Kidney glomerular epithelial cell (primary cell): ENCODE measurements at places on chromosomes 12 and 14.

DNA sequence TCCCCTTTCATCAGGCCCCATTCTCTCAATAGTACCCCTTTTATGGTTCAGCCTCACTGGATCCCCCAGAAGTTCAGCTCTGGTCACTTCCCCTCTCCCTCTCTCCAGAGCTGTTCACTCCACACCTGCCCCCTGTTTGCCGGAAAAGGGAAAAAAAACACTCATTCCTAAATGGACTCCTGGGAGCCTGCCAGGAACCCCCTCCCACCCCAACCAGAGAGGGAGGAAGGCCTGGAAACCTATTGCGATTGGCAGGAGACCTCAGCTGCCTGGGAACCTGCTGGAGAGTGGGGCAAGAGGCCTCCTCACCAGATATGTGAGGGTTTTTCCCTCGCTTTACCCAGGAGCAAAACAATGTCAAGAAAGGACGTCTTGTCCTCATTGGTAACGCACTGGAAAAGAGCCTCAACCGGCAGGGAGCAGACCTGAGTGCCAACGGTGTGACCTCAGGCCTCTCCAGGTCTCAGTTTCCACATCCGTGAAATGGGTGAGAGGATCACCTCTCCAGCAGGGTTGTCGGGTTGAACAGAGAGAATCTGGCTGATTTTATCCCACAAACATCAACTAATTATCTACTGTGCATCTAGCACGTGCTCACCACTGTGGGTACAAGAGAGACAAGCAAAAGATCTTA, 4.6 kb downstream of the DTX1 start:
- DNase-seq, result no peak

DNA sequence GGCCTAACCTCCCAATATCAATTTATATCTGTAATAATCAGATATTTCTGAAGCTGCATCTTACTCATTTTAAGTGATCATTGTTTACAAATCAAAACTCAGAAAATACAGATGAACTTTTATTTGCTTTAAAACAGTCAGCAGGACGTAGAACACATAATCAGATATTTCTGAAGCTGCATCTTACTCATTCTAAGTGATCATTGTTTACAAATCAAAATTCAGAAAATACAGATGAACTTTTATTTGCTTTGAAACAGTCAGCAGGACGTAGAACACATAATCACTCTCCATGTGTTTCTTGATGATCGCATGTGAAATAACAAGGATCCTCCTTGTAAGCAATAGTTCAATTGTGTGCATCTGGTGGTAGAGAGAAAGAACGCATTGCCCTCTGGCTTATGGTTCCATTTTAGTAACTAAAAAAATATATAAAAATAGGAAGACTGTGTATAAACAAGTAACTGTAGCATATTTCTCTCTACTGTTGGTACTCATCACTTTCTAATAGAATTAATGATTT, 15.0 kb upstream of the TMTC2 start:
- no peak for DNase-seq

DNA sequence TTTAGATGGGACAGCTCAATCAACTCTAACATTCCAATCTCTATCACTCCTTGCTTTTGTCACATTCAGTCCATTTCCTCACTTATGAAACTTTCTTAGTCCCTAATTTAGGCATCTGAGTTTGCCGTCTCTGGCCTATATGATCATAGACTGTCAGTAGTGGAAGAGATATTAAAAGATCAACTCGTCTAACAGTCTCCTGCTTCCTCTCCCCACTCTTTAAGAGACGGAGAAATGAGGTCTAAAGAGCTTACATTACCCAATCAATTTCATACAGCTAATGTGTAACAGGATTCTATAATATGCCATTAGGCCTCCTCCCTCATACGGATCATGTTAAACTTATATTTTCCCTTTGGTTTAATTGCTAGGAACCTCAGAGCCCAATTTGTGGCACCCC, 6.5 kb upstream of the ATP23 start:
- no peak for DNase-seq

- DNase-seq, result no peak
Measured at GRCh38 chr12:52715416-52715815, 12.1 kb upstream of the KRT77 start.

DNA sequence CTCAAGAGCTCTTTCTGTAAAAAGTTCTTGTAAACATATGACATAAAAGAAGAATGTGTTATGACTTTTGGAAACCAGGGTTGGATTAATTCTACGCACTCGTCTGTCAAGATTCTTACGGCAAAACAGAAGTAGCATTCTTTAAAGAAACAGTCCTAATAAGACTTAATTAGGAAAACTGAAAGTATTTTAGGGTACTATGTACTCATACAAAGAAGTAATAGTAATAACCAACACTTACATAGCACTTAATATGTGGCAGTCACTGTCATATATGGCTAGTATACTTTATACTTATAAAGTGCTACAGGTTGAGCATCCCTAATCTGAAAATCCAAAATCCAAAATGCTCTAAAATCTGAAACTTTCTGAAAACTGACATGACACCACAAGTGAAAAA, 72.9 kb upstream of the ST8SIA1 start:
- DNase-seq, result no peak
